IPS DF 6.9 (cell line): ENCODE measurements at places on chromosomes 5 and 9.

DNA sequence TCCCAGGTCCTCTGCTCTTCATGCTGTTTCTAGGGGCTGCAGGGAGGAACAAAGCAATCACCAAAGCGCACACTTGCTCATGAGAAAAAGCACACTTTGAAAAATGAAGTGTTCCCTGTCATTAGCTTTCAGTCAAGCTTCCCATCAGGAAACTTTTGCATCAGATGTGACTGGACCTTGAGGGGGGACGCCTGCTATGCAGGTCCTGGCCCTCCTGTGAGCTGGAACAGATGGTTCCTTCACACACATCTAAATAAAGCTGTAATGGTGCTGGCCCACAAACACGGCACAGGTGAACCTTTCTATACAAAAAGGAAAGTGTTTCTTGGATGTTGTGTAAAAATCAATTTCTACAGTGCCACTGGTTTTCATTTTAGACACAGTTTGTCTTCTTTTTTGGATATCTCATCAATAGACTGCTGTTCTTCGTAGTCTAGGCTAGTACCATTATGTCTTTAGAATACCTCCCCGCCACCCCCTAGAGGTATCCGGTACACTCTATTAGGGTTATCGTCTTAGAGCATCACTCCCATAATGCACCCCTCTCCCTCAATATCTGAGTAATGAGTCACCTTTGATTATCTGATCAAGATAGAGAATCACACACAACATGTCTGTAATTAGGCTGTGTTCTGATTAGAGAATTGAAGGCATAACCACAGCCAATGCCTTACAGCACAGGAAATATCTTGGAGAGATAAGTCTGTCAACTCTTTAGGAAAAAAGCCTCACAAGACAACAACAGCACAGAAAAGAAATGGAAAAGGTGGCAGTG is 266.3 kb downstream of the TLR4 start:
- no peak for DNase-seq

- no peak for DNase-seq
Measured at GRCh38 chr9:36897478-36897877, 136.6 kb downstream of the PAX5 start.

DNA sequence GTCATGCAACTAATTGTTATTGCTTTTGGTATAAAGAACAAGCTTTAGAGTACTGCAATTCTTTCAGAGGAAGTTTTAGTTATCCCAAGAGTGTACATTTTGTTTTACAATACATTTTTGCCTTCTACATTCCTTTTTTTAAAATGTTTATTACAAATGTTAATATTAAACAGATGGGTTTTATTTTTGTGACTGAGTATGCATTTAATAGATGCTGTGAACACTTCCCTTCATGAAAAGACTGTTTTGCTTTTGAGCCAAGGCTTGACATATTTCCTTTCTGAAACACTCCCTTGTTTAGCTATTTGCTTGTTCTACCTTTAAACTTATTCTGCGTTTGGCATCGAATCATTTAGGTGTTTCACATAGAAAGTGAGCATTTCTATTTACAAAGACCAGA is 14.8 kb upstream of the ZNF474 start:
- no peak for DNase-seq

DNA sequence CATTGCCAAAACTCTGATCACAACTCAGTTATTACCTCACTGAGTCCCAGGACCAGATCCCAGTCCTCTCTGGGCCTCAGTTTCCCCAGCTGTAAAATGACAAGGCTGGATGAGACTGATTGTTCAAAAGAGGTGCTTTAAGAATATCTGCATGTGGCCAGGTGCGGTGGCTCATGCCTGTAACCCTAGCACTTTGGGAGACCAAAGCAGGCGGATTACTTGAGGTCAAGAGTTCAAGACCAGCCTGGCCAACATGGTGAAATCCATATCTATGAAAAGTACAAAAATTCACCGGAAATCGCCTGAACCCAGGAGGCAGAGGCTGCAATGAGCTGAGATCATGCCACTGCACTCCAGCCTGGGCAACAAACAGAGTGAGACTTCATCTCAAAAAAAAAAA is 8.3 kb downstream of the ATOX1 start:
- no peak for DNase-seq

- DNase-seq, result no peak
Measured at GRCh38 chr5:1779782-1780613, 19.6 kb downstream of the MRPL36 start.
